ENCODE measurements at places on chromosomes 1 and 21. TPM values are rescaled to one million over a fixed set of nuclear protein-coding genes. Genes with fewer than 3 reads are reported as not detected.

DHRS3 gene
- 170 TPM for total RNA-seq

FCMR gene
- total RNA-seq: 4.1 TPM

VANGL1 gene
- 18.2 TPM for total RNA-seq

OR2T2 gene
- not detected for total RNA-seq

KCNA3 gene
- 0.67 TPM for total RNA-seq

APCS gene
- not detected for total RNA-seq

INSRR gene
- total RNA-seq: not detected

GRCh38 chr1:206492589-206492988 is 14.7 kb upstream of the RASSF5 start:
- H3K27ac ChIP-seq: no peak overlapping the region
- no peak overlapping the region for H3K4me3 ChIP-seq
- H3K27me3 ChIP-seq: no peaks in the 10 kb centered on the region
- no peak for ATAC-seq
- H3K4me1 ChIP-seq: peaks cover 37% of the 10 kb centered on the region

- no peaks in the 10 kb centered on the region for H3K36me3 ChIP-seq
- no peak overlapping the region for H3K27ac ChIP-seq
- no peak overlapping the region for H3K4me3 ChIP-seq
- H3K4me1 ChIP-seq: no peaks in the 10 kb centered on the region
- ATAC-seq: no peak
Measured at GRCh38 chr1:234842726-234843641, 233.0 kb upstream of the IRF2BP2 start.

DNA sequence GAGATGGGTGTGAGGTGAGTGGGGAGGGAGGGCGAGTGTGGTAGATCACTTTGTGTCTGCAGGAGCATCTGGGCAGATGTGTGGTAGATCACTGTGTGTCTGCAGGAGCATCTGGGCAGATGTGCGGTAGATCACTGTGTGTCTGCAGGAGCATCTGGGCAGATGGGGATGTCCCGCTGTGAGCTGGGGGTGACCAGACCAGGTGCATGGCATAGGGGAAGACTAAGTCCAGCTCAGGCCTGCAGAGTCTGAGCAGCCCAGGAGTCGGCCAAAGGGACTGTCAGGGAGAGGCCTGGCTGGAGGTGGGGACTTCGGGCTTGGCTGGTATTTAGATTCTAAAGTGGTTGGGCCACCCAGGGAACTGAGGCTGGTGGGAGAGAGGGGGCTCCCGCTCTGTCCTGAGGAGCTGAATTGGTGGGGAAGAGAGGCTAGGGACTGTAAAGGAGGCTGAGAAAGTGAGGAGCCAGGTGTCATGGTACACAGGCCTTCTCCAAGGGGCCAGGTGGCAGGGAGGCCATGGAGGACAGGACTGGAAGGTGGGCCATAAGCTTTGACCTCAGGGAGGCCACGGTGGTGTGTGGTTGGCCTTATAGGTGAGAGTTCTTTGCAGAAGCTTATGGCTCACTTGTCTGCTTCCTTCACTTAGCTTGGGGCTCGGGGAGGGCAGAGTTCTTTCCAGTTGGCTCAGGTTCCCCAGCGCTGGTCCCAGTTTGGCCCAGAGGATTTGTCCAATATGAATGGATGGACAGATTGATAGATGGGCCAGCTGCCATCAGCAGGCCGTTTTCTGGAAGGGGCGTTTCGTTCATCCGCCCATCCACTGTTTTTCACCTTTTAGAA is 15.6 kb downstream of the ZNF362 start:
- peak overlapping the region; percentile 8 for H3K27ac ChIP-seq
- ATAC-seq: no peak
- H3K36me3 ChIP-seq: no peaks in the 10 kb centered on the region
- peaks cover 49% of the 10 kb centered on the region for H3K4me1 ChIP-seq

- H3K27me3 ChIP-seq: no peaks in the 10 kb centered on the region
- no peaks in the 10 kb centered on the region for H3K36me3 ChIP-seq
- H3K4me1 ChIP-seq: no peaks in the 10 kb centered on the region
- no peak overlapping the region for H3K4me3 ChIP-seq
Measured at GRCh38 chr1:70779571-70779970, 268.0 kb downstream of the PTGER3 start.

- H3K27ac ChIP-seq: no peak overlapping the region
- H3K4me1 ChIP-seq: peaks cover 30% of the 10 kb centered on the region
- peaks cover 43% of the 10 kb centered on the region for H3K27me3 ChIP-seq
- H3K36me3 ChIP-seq: no peaks in the 10 kb centered on the region
- no peak for ATAC-seq
Measured at GRCh38 chr1:17890815-17891191, 135.7 kb downstream of the ACTL8 start.
